ENCODE measurements at places on chromosomes 16 and 17.

GRCh38 chr16:65414284-65414984, 292.6 kb upstream of the CDH11 start:
- peak; percentile 24 for DNase-seq

DNA sequence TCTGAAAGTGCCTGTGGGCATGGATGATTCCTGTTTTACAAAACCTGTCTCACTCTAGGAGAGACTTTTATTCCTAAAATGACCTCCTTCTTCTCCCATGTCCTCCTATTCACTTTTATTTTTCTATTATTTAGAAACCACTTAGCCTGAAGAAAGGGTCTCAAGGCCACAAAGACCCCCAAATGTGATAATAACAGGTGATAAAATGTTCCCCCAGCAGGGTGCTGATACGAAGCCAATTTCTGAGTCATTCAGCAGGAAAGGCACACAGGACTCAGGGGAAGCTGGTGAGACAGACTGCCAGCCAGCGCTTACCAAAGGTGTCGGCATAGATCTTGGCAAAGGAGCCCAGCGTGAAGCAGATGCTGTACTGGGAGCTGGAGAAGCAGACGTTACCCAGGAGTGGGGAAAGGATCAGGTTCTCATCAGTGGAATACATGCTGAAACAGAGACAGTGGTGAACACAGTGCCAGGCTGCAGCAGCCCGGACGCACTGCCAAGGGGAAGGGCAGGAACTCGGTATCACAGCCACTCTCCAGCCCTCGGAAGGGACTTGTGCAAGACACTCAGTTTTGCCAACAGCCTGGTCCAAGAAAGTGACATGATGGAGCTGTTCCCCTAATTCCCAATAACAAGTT, 24.6 kb downstream of the HIGD1B start:
- DNase-seq, result no peak

DNA sequence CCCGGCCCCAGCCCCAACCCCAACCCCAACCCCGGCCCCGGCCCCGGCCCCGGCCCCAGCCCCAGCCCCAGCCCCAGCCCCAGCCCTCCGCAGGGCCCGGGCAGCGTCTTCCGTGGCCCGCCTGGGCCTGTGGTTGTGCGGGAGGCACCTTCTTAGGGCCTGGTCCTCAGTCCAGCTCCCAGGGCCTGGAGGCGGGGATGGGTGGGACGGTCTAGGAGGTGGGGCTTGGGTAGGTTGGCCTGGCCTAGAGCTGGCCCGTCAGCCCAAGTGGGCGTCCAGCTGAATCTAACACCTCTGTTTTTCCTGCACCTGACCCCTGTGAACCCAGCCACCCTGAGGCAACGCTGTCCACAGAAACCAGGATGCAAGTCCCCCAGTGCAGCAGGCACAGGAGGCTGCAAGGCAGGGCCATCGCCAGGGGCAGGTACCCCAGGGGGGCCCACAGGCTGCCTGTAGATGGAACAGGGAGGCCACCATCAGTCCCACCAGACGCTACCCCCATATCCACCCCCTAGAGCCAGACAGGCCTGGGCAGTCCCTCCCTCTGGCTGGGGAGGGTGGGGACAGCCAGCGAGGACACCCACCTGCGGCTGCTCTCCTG, 8.8 kb downstream of the MSLN start:
- no peak for DNase-seq

DNA sequence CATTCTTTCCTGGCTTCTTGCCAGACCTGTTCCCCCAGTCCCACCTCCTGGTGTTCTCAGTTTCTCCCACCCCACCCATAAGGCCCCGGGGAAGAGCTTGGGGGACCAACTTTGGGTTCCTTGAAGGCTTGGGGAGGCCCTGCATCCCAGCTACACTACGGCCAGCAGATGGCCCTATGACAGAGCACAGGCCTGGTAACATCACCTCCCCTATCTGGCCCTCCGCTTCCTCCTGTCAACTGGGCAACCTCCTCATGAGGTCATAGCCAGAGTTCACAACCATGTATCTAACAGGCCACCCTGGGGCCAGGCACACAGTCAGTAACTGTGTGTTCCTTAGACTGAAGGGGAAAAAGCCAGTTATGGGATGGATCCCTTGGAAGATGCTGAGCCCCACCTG, 31.4 kb downstream of the MYO15A start:
- DNase-seq, result peak; percentile 27

GRCh38 chr17:47896672-47897490, 845 bp downstream of the SP2 start:
- DNase-seq, result peak; percentile 63

GRCh38 chr17:72967277-72967970, 125.1 kb downstream of the SLC39A11 start:
- no peak for DNase-seq

DNA sequence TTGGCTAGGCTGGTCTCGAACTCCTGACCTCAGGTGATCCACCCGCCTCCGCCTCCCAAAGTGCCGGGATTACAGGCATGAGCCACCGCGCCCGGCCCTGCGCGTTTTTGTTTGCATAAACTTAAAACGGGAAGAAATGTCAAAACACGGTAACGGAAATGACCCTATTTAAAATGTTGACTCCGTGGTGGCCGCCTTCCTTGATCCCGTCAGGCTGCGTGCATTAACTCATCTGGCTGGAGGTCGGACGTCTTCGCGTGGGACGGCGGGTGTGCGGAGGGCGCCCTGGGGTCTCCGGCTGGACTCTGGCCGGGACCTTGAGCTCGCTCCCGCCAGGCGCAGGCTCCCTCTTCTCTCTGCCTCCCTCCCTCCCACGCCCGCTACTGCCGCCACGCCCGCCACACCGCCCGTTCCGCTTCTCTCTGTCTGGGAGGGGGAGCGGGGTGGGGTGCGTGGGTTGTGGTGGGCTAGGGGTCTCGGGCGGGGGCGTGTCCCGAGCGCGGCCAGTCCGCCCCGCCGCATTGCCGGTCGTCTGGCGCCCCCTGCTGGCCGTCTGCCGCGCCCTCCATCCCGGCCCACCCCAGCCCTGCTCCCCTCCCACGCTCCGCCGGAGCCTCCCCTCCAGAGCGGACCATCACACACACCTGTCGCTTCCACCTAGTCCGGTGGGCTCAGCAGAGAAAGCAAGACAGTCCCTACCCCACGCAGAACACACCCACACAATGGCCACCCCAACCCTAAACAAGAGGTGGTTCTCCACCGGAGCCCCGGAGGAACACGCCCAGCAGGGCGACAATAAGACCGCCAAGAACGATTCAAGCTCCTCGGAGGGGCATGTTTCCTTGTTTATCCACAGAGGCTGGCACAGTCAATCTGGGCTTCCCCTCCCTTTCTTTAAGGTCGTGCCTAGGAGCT, 1.2 kb upstream of the CCDC42 start:
- DNase-seq, result peak; percentile 85

DNA sequence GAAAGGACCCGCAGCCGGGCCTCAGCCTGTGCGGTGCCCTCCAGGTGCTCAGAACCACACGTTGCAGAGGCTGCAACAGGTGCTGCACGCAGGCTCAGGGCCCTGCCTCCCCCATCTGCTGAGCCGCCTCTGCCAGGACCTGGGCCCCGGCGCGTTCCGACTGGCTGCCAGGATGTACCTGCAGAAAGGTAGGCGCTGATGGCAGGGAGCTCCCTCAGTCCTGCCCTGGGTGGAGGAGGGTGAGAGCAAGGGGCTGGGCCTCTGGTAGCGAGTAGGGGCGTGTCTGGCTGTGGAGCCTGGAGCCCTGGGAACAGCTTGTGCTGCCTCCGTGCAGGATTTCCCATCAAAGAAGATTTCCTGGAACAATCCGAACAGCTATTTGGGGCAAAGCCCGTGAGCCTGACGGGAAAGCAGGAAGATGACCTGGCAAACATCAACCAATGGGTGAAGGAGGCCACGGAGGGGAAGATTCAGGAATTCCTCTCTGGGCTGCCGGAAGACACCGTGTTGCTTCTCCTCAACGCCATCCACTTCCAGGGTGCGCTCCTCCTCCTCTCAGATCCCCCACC, 4.4 kb downstream of the SERPINF2 start:
- no peak for DNase-seq

DNA sequence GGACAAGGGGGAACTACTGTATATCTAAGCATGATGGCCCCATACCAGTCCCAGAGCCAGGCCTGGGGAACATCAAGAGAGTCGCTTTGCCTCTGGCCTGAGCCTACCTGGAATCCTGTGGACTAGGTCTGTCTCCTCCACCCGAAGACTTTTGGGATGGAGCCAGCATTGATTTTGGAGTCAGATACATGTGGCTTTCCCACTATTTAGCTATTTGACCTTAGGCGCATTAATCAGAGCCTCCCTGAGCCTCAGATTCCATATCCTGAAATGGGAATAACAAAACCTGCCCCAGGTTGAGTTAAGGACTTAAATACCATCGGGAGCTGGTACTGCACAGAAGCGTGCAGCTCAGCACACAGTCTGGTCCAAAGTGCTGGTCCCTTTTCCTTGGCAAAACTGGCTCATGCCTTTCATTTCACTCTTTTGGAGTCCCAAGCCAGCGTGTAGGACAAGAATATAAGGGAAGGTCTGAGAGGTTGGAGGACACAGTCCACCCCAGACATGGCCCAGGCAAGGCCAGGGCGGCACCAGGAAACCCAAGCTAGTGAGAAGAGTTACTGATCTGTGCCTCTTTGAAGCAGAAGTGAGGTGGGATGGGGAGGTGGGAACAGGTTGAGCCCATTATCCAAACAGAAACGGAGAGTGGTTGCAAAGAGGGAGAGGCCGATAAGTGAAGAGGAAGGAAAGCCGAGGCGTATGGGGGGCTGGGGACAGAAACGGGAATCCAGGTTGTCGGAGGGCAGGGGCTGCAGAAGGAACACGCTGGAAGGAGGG, 986 bp downstream of the FA2H start:
- DNase-seq, result no peak

GRCh38 chr17:7408252-7408727, 645 bp downstream of the NLGN2 start:
- no peak for DNase-seq

DNA sequence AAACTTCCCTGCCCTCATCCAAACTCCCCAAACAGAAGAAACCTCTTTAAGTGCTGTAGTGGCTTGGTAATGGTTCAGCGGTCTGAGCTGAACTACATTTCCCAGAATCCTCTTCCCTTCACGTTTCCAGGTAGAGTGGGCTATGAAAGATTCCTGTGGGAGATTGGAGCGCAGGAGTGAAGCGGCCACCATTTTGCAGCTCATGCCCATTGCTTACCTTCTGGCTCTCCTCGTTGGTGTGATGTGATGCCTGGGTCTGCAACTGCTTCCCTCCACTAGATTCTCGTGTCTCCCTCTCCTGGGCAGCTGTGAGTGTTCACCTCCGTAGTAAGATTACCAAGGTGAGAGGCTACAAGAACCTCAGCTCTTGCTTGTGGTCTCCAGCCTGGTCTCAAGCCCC, 82.1 kb downstream of the GPR139 start:
- no peak for DNase-seq

DNA sequence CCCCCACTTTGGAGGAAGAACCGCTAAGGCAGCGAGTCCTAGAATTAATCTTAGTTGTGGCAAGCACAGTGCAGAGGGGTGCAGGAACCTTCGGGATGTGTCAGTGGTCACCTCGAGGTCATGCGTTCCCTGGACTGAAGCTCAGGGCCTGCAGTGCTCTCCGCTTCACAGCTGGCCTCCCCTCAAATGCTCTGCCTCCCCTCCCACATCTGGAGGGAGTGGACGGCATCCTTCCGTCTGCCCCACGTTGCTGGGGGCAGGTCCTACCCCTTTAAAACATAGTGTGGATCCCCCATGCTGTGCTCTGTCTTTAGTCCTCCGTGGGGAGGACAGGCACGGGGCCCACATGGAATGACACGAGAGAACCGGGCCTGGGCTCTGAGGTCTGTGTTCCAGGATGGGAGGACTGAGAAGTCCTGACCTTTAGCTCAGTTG, 99.5 kb upstream of the CDC42EP4 start:
- DNase-seq, result no peak

DNA sequence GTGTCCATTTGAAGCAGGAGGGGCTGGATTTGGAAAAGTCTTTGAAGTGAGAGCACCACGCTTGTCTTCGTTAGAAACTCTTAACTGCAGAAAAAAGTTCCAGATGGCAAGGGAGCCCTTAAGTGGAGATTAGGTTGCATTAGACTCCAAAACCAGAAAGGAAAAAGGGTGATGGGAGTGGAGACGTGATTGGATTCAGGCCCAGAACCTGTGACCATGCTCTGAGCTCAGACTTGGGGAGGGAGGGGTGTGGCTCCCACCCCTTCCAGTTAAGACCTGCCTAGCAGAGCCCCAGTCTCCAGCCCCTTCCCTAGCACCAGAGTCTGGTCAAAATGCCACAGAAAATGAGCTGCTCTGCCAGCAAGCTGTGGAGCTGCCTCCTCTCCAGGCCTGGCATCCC, 6.4 kb upstream of the LGALS9 start:
- no peak for DNase-seq

DNA sequence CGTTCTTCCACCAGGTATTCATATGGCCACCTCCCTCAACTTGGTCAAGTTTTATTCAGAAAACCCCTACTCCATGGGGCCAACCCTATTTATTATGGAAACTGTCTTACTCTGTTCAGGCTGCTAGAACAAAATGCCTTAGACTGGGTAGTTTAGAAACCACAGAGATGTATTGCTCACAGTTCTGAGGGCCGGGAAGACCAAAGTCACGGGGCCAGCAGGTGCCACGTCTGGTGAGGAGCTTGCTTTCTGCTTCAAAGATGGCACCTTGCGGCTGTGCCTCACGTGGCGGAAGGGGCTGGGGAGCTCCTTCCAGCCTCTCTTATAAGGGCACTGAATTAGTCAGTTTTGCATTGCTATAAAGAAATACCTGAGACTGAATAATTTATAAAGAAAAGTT, 74.3 kb downstream of the AXIN2 start:
- no peak for DNase-seq

GRCh38 chr16:52677501-52677900, 130.6 kb upstream of the TOX3 start:
- no peak for DNase-seq

DNA sequence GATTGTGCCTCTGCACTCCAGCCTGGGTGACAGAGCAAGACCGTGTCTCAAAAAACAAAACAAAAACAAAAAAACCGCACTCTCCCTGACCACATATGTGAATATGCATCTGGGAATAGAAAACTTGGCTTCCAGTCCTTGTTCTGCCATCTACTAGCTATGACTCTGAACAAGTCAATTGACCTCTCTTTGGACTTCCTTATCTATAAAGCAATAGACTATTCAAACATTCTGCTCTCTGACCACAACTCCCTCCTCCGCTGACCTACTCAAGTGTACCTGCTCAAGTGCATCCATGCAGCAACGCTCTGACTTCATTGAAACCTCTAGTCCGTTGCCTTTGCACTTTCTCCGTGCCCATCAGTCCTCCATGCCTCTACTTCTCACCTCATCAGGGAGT, 52.6 kb upstream of the KDM6B start:
- DNase-seq, result no peak
